H4 (cell line): ENCODE measurements at places on chromosomes 1 and 21. TPM values are rescaled to one million over a fixed set of nuclear protein-coding genes. Genes with fewer than 3 reads are reported as not detected.

- DNase-seq, result no peak
Measured at GRCh38 chr1:19462781-19463503, 22.4 kb downstream of the CAPZB start.

DNA sequence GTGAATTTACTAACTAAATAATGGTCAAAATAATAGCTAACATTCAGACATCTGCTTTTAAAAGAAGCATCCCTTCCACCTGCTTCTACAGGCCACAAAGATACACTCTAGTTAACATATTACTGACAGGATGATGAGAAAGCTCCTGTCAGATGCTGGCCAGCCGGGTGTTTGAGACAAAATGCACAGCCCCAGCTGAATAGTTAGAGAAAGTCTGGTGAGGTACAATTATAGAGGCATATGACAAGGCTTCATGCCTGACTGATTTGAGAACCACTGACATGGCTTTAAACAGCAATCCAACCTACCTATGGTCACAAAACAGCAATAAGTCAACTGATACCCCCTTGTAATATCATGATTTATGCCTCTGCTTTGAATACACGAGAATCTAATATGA, 137.0 kb downstream of the DENND1B start:
- no peak for DNase-seq

GRCh38 chr1:21212126-21212525, 35.4 kb upstream of the EIF4G3 start:
- no peak for DNase-seq

CAMK2N1 gene
- 3.6 and 4.0 TPM in 2 replicates for total RNA-seq

SDC3 gene
- 15.5 and 16.7 TPM in 2 replicates for total RNA-seq

RGSL1 gene
- total RNA-seq, result not detected in 2 replicates

OVAAL gene
- not detected in 2 replicates for total RNA-seq
